Peyer's patch (tissue), 4 donors: ENCODE measurements at places on chromosomes 11 and 22. TPM values are rescaled to one million over a fixed set of nuclear protein-coding genes. Genes with fewer than 3 reads are reported as not detected.

DNA sequence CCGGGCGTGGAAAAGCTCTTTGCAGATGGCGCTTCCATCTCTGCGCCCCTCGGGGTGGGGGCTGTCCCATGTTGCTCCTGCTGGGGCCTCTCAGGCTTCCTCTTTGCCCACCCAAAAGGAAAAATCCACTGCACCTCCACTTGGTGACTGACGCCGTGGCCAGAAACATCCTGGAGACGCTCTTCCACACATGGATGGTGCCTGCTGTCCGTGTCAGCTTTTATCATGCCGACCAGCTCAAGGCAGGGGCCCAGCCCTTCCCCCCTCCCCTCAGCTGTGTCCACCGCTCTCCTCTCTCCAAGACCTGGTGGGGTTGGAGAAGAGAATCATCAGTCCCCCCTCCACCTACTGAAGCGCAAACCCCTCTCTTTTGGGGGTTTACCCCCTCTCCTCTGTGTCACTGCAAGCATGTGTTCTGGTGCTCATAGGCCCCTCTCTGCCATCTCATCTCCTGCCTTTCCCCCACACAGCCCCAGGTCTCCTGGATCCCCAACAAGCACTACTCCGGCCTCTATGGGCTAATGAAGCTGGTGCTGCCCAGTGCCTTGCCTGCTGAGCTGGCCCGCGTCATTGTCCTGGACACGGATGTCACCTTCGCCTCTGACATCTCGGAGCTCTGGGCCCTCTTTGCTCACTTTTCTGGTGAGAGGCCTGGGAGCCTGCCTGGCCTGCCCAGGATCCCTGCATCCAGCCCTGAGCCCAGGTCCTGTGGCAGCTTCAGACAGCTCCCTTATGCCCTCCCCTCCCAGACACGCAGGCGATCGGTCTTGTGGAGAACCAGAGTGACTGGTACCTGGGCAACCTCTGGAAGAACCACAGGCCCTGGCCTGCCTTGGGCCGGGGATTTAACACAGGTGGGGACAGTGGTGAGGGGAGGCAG is 1.8 kb downstream of the LARGE2 start:
- H3K36me3 ChIP-seq = no peaks in the 10 kb centered on the region
- no peaks in the 10 kb centered on the region for H3K27me3 ChIP-seq
- DNase-seq = peak; percentile 45
- no peak overlapping the region for H3K27ac ChIP-seq
- H3K4me1 ChIP-seq = peaks cover 5% of the 10 kb centered on the region

- H3K27ac ChIP-seq = peak overlapping the region; percentile 21
- no peaks in the 10 kb centered on the region for H3K4me1 ChIP-seq
- no peak overlapping the region for H3K4me3 ChIP-seq
- H3K36me3 ChIP-seq = no peaks in the 10 kb centered on the region
- DNase-seq = no peak
Measured at GRCh38 chr11:8671651-8672062, 10.8 kb downstream of the TRIM66 start.

- H3K27me3 ChIP-seq = no peaks in the 10 kb centered on the region
- no peak overlapping the region for H3K27ac ChIP-seq
- H3K4me1 ChIP-seq = no peaks in the 10 kb centered on the region
- no peak for DNase-seq
- H3K36me3 ChIP-seq = no peaks in the 10 kb centered on the region
- H3K4me3 ChIP-seq = no peak overlapping the region
Measured at GRCh38 chr11:9982796-9983579, 311.0 kb downstream of the SBF2 start.

GRCh38 chr11:111570796-111571195 is 30.3 kb downstream of the LAYN start:
- H3K4me1 ChIP-seq = no peaks in the 10 kb centered on the region
- no peak for DNase-seq
- no peaks in the 10 kb centered on the region for H3K36me3 ChIP-seq
- H3K27me3 ChIP-seq = no peaks in the 10 kb centered on the region

- H3K27me3 ChIP-seq = no peaks in the 10 kb centered on the region
- no peaks in the 10 kb centered on the region for H3K4me1 ChIP-seq
- no peaks in the 10 kb centered on the region for H3K36me3 ChIP-seq
- DNase-seq = no peak
- no peak overlapping the region for H3K27ac ChIP-seq
Measured at GRCh38 chr11:95734009-95734572, 55.5 kb downstream of the FAM76B start.

DNA sequence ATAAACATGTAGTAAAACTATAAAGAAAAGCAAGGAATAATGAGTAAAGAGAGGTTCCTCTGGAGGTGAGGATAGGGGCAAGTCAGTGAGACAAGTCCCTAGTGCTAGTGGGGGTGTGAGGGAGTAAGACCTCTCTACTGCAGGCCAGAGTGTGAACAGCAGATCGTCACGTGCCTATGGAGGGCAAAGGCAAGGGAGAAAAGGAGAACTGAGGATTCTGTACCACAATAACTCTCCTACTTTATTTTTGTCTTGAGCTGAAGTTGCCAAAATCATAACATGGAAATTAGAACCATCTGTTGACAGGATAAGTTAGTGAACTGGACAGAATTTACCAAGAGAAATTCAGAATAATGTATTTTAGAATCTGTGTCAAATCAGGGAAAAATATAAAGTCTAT is 77.6 kb downstream of the ENTHD1 start:
- no peaks in the 10 kb centered on the region for H3K27me3 ChIP-seq
- no peak overlapping the region for H3K4me3 ChIP-seq
- no peaks in the 10 kb centered on the region for H3K4me1 ChIP-seq

GRCh38 chr22:43995798-43996169 is 28.3 kb upstream of the PARVB start:
- no peak for DNase-seq
- no peaks in the 10 kb centered on the region for H3K4me1 ChIP-seq
- H3K27ac ChIP-seq = peak overlapping the region; percentile 46
- H3K4me3 ChIP-seq = peak overlapping the region; percentile 34
- no peaks in the 10 kb centered on the region for H3K36me3 ChIP-seq
- H3K27me3 ChIP-seq = no peaks in the 10 kb centered on the region

- H3K4me1 ChIP-seq = no peaks in the 10 kb centered on the region
- H3K36me3 ChIP-seq = no peaks in the 10 kb centered on the region
- no peak for DNase-seq
- H3K27ac ChIP-seq = no peak overlapping the region
- no peaks in the 10 kb centered on the region for H3K27me3 ChIP-seq
- H3K4me3 ChIP-seq = no peak overlapping the region
Measured at GRCh38 chr22:31962387-31963125, 18.2 kb downstream of the YWHAH start.

GRCh38 chr11:73223998-73224730 is 6.1 kb downstream of the P2RY2 start:
- H3K27ac ChIP-seq = no peak overlapping the region
- H3K4me3 ChIP-seq = no peak overlapping the region
- no peaks in the 10 kb centered on the region for H3K4me1 ChIP-seq
- H3K36me3 ChIP-seq = no peaks in the 10 kb centered on the region
- DNase-seq = no peak

SCN3B gene
- total RNA-seq = 4.4 TPM
